ENCODE measurements at places on chromosomes 5 and 9.

DNA sequence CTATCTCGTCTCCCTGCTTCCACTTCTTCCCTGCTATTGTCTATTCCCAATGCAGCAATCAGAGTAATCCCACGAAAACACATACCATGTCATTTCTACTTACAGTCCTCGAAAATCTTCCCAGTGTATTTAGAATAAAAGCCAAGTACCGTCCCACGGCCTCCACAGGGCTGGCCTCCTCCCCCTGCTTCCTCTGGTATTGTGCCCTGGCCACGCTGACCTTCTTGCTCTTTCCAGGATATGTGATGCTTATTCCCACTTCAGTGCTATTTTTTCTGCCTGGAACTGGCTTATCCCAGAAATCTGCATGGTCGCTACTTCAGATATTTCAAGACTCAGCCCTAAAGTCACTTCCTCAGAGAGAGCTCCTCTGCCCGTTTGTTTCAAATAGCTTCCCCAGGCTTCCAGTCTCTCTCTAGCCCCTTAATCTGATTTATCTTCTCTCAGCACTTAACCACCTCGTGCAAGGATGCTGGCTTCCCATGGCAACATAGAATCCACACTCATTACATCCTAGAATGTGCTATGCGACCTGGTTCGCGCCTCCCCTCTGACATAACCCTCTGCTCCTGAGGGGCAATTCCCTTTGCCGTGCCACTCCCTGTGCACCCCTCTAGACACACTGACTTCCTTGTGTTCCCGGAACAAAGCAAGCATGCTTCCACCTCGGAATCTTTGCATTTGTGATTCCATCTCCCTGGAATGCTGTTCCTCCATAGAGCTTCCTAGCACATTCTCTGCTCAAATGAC is 365.9 kb downstream of the ZSWIM6 start:
- no peak for DNase-seq

GRCh38 chr5:174446446-174446845 is 277.9 kb upstream of the MSX2 start:
- DNase-seq, result no peak

GRCh38 chr9:24451346-24451745 is 94.4 kb downstream of the IZUMO3 start:
- no peak for DNase-seq

DNA sequence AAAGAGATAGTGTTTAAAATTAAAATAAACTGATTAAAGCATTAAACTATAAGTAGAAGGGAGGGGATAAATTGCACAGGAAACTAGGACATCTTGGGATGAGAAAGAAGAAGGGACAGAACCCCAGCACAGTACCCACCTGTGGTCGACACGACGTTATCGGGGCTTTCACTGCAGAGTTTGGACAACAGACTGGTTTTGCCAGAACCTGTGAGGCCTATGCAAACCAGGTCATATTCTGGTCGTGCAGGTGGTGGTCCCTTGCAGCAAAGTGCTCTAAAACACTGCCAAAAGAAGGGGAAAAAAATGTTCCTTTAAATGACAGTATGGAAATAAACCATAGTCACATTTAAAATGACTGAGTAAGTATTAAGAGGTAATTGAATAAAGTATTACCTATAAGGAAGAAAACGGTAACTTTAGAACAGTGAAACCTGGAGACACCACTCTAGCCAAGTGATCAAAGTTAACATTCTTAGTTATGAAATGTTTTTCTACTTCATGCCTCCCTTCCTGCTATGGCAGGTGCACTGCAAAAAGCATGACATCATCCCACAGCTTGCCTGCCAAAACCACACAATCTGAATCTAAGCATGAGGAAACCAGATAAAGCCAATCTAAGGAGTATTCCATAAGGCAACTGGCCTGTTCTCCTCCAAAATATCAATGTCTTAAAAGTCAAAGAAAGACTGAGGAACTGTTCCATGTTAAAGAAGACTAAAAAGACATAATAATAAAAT is 138.6 kb downstream of the ARL15 start:
- no peak for DNase-seq

DNA sequence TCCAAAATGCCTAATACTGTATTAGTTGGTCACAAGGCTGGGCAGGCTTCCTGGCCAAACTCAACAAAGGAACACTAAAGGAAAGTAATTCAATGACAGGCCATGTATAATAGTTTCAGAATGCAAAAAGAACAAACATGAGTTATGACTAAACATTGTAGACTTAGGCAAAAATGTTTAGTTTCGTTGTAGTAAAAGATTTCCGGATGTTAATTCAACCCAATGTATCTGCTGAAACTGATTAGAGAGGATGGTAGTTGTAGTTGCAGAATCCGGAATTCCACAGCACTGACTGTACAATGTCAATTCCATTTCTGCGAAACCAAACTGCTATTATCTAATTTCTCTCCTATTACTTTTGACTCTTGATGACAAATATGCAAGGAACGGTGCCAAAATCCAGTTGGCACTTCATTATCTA is 117.9 kb upstream of the FST start:
- DNase-seq, result no peak

DNA sequence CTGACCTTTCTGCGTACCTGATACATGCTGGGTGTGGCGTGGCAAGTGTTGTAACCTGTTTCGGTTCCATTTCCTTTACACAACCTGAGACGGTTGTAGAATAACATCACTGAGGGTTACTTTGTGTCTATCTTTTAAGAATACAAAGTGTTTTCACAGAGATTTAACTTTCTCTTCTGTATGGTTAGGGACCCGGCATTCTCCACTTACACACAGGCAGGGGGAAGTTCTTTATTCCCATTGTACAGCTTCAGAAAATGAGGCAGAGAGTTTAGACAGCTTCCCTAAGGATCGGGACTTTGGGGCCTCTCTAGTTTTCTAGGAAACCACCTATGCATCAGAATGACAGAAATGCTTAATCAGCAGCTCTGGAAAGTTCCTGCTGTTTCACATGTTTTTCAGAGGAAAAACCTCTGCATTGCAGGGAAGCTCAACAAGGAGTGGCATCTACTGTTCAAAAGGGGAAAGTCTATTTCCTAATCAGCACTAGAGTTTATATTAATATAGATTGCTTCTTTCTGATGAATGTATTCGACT is 41.3 kb downstream of the CAST start:
- no peak for DNase-seq

GRCh38 chr5:141986072-141986471 is 17.2 kb downstream of the RNF14 start:
- no peak for DNase-seq

DNA sequence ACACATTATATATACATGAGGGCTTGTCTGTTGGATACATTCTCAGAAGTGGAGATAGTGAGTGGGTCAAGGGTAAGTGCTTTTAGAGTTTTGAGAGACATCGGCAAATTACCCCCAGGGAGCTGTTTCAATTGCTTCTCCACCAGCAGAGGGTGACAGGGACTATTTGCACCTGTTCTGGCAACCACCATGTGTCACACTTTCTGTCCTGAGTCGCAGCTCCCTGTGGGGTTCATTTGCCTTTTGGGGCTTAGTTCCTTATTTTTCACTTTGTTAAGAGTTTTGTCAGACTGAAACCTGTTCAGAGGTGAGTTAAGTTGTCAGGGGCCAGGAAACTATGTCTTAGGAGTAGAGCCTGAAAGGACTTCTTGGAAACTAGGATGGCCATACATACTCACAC is 20.1 kb upstream of the SLC36A1 start:
- DNase-seq, result no peak

GRCh38 chr9:2127486-2127885 is 112.3 kb downstream of the SMARCA2 start:
- no peak for DNase-seq
